ENCODE measurements at places on chromosomes 7 and 10. TPM values are rescaled to one million over a fixed set of nuclear protein-coding genes. Genes with fewer than 3 reads are reported as not detected.

RGR gene
- total RNA-seq = not detected

EPC1 gene
- 17.8 TPM for total RNA-seq

ITGA8 gene
- total RNA-seq = not detected

PILRA gene
- total RNA-seq = 5.2 TPM

DENND2A gene
- total RNA-seq = 0.76 TPM

ACTR3C gene
- total RNA-seq = not detected

OPN4 gene
- total RNA-seq = not detected

ITIH5 gene
- total RNA-seq = 0.20 TPM

PPP1R9A gene
- 4.0 TPM for total RNA-seq

GALNT17 gene
- not detected for total RNA-seq

CNNM1 gene
- total RNA-seq = 21.9 TPM

TMEM176B gene
- total RNA-seq = 0.17 TPM

IFIT1B gene
- not detected for total RNA-seq

CFAP70 gene
- total RNA-seq = 0.18 TPM

PBLD gene
- 3.3 TPM for total RNA-seq

All from A549 treated with Hydrocortisone at 1 μM for 4 hours (cell line).